Stimulated activated CD4-positive, alpha-beta T cell treated with anti-CD3 and anti-CD28 coated beads, Interleukin-1b, Interleukin-23, amount 100 ng/mL, for 24 hours (primary cell): ENCODE measurements at places on chromosomes 6 and 20.

DNA sequence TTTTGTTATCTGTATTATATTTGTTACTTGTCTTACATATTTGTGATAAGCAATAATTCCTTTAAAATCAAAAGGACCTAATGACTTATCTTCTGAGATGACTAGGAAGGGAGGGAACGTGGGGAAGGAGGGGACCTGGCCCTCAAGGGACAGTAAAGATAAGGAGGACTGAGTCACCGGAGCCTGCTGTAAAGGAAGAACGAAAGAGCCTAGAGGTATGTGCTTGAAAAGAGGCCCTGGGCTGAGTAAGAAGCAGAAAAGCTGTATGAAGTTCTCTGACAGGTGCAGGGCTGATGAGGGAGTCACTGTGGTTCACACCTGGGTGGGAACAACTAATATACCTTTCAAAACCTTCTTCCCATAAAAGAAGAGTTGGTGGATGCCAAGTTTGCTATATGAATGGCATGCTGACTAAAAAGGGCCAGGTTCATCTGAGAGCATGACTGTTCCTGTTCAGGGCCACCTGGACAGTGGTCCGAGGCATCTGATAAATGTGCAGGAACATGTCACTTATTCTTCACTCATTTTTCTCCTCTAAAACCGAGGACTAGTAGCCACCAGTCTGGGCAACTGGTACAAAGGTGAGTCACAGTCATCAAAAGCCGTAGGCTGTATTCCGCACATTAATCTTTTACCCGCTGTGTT, 111.3 kb downstream of the TNFAIP3 start:
- DNase-seq: no peak

DNA sequence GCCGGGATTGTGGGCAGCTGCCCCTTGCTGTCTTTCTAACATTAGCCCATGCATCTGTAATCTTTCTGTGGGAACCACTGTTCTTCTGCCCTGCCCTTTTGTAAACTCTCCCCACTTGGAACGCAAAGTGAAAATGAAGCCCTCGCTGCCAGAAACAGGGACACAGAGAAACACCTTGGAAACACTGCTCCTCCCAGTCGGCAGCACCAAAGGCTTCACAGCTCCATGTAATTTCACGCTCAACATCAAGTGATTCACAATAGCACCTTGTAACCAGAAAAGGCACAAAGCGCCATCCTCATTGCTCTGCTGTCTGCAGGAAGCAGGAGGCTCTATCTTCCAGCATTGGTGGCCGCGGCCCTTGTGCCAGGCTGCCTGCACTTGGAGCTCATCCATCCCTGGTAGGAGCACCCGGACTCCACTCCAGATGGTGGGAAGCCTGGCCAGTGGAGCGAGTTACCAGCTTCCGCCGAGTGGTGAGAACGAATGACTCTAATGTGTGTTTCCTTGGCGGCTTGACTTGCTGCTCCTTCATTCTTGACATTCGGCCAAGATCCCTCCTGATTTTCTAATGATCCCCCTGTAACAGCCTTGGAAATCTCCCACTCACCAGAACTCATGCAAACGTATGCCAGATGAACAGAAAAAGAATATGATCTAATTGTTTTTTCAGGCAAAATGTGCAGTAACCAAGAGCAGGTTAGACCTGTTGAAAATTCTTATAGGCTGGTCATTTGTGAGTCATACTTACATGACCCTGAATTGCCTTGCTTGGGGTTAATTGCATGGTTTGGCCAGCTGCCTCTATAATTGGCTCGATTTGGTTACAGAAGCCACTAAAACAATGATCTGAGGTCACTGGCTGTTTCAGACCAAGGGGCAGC, 169.1 kb upstream of the CDYL start:
- no peak for DNase-seq

DNA sequence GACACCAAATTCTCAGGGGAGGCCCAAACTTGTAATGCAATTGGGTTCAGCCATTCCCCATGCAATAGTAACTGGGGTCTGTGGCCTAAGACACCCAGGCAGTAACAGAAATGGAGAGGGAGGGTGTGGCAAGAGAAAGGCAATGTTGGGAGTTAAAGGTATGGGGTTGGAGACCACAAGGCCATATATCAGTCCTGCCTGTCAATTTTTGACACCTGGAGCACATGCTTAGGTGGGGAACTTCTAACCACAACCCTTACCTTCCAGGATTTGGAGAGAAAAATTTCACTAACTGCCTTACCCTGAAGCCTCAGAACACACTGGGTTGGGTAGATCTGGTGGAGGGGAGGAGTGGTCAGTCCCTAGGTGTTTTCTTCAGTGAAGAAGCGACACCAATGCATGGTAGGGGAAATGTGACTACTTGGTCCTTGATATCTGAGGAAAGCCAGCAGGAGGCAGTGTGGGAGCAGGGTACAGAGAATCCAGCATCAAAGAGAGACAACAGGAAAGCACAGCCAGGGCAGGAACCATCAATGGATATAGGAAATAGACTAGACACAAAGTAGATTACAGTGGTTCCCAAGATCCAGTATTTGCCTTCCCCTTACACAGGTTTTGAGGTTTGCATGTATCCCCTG, 6.8 kb upstream of the USP49 start:
- peak; percentile 13 for DNase-seq

- no peak for DNase-seq
These were observed 136.8 kb upstream of the RPS6KA2 start for GRCh38 chr6:166763606-166764472.

DNA sequence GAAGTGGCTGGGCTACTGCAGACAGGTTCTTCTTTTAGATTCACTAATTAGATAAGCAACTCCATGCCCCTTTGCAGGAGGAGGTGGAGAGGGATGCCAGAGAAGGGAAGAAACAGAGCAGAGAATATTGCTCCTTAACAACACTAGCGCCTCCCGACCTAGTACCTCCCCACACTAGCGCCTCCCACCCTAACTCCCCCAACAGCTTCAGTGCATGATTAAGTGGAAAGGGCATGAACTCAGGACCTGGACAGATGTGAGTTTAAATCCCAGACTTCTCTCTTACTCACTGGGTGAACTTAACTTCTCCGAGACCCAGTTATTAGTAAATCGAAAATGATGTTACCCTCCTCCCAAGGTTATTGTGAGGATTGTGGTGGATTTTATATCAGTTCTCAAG, 25.7 kb downstream of the STX11 start:
- no peak for DNase-seq

- DNase-seq: no peak
These were observed 650.6 kb upstream of the ARID1B start for GRCh38 chr6:156126535-156126934.

DNA sequence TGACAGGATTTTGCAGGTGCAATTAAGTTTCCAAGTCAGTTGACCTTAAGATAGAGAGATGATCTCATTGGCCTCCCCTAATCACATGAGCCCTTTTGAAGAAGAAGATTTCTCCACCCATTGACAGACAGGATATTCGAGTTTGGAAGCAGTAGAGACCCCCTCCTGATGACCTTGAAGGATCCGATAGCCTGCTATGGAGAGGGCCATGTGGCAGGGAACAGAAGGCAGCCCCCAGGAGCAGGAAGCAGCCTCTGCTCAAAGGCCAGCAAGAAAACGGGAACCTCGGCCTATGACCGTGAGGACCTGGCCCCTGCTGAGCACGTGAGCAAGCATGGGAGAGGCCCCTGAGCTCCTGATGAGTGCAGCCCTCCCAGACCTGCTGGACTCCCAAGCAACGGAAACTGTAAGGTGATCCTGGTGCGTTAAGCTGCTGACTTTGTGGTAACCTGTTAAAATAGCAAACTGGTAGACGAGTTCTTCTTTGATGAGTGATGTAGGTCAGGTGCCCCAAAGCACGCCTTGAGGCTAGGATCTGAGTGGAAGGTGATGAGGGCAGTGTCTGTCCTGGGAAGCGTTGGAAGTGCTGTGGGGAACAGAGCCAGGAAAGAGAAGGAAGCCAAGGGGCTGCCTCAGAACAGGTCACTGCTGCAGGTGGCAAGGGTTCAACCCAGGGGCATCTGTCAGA, 18.5 kb upstream of the TUBB2A start:
- DNase-seq: no peak

GRCh38 chr20:23419995-23420901, 1.0 kb downstream of the NAPB start:
- DNase-seq: no peak

- no peak for DNase-seq
These were observed 16.9 kb upstream of the RFPL4B start for GRCh38 chr6:112330071-112330878.

GRCh38 chr6:155181498-155181897, 82.3 kb upstream of the CLDN20 start:
- no peak for DNase-seq

GRCh38 chr6:153130515-153131036, 506 bp downstream of the RGS17 start:
- no peak for DNase-seq

DNA sequence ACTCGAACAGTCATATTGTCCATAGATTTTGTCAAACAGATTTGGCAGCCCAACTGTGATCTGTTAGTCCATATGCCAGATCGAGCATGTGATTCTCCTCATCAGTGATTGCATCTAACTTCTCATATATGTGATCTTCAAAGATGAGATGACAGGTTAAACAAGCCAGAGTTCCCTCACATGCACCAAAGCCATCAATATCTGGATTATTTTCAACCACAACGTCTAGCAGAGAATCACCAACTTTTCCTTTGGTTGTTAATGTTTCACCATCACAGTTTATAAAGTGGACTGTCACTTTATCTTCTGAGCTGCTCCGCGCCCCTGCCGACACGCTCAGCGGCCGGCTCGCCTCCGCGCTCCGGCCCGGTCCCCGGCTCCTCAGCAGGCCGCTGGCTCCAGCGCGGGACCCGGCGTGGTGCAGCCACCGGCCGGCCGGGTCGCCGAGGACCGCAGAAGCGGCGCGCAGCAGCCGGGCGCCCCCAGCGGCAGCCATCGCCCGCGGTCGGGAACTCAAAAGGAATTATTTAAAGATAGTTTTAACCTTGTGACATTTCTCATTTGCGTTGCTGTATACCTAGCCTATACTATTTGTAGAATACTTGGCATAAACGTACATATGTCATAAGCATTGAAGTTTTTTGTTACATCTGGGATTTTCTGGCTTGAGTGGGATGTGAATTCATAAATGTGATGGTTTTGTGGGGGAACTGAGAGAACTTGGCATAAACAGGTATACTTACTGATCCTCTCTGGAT, 40.1 kb upstream of the DYNLRB1 start:
- DNase-seq: no peak

DNA sequence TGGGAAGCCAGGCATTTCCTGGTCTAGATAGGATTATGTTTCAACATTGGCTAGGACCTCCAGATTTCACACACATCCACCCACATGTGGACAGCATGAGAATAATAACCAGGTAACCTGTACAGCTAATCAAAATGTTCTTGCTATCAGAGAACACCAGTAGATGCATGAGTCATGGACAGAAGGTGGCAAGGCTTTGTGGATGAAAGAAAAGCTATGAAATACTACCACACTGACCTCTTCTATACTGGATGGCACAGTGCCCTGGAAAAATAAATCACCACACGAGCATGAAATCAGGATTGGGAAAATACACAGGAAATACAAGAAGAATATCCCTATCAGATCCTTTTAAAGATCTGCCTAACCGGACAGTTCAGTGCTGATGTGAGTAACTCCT, 113.0 kb downstream of the GMDS start:
- DNase-seq: no peak

DNA sequence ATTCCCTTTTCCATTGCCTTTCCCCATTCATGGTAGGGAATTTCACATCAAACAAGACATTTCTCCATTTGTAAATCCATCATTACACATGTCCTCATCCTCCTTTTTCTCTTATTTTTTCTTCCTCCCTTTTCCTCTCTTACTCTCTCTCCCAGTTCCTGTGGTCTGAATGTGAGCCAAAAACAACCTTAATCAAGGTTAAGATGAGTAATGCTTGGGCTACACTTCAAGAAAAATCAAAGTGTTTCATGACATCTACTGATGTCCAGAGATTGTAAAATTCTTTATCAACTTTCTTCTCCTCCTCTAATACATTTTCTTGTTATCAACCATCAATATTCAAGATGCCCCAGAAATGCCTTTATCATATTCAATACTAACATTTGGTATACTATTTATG, 208.0 kb upstream of the PRND start:
- DNase-seq: no peak

DNA sequence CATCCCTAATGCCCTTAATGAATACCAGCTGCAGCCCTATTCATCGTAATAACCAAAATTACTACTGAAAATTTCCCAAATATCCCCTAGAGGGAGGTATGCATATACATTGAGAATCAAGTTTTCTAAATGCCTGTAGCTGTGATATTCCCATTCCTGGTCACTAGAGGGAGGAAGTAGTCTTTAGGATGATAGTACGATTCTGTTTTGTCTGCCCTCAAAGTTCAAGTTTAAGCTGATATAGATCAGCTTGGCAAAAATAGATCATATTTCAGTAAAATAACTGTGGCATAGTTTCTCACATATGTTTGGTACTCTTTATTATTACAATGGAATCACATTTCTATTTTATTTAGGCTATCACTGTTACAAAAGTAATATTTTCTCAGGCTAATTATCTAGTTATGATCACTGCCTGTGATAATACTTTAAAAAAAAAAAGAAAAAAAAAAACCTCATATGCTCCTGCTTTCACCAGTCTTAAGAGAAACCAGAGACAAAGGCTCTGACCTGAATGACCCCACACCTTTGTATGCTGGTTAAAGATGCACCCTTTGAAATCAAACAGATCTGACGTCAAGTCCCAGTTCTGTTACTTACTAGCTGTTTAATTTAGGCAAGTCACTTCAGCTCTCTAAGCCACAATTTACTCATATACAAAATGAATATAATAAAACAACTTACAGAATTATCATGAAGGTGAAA, 11.0 kb downstream of the TSPYL1 start:
- no peak for DNase-seq

- no peak for DNase-seq
These were observed 25.2 kb downstream of the MEI4 start for GRCh38 chr6:77678048-77678447.

DNA sequence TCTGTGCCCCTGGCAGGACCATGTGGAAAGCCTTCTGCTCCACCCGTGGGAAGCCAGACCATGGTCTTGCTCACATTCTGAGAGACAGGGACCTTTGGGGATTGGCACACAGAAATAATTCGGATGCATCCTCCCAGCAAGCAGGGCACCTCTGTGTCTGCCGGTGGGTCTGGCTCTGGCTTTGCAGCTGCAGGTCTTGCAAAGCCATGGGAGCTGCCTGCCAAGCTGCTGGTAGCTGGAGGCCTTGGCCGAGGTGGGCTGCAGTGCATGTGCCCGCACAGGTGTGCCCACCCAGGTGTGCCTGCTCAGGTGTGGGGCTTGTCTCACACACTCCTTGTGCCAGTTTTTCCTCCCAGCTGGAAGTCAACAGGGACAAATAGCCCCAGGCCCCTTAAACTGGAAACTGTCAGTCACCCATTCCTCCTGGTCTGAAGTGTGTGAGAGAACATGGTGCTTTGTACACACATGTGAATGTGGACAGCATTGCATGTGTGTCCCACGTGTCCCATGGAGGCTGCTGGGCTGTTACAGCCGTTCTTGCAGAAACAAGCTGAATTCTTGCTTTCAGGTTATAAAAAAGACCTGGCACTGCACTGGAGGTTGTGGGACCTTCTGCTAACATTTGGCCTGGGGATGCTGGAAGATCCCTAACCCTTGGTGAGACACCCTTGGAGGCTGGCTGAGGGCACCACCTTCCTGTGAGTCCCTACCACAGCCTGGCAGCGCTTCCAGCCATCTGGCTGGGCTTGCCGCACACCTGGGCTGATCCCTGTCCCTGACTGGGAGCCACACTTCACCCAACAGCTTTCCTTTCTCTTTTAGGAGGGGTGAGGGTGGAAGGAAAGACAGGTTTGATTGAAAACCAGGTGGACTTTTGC, 54.9 kb upstream of the SMOC2 start:
- no peak for DNase-seq

GRCh38 chr6:3133515-3133914, 15.0 kb downstream of the BPHL start:
- DNase-seq: no peak

GRCh38 chr6:41672816-41673703, 34.8 kb downstream of the MDFI start:
- no peak for DNase-seq
